NCI-H2107 (cell line): ENCODE measurements at places on chromosomes 2 and 18.

DNA sequence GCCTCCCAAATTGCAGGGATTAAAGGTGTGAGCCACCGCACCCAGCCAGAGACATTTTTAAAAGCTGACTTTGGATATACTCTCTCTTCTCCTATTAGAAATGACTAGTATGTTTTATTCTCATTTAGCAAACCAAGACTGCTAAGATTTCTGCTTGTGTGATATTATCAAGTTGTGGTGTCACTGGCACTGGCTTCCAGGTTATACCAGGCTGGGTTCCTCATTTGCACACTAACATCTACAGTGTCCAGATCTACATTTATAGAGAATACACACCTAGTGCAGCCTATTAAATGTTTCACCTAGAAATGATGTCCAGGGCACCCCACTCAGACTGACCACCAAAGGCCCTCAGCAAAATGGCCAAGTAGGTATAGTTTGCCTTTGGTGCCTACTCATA lies 265.3 kb upstream of the STON1 start:
- no peak for DNase-seq

DNA sequence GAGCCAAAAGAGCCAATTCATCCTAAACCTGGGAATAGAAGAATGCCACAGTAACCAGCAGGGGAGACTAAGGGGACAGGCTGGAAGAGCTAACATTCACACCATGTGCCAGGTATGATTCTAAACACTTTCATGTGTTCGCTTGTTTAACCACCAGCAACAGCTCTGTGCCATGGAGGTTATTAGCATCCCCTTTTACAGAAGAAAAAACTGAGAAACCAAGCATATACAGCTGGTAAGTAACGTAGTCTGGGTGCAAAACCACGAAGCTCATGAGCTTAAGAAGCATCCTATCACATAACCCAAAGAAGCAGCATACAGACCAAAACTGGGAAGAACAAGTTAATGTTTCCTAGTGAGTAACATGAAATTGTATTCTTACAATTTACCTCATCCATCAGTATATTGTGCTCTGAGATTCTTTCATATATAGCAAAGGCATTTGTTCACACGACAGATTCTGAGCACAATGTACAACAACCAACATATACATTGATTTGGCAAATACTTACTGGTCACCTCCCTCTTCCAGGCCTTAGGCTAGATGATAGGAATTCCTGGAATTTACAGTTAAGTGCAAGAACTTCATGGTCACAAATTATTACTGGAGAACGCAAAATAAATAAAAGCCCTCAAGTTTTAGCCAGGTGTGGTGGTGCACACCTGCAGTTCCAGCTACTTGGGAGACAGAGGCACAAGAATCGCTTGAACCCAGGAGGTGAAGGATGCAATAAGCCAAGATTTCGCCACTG lies 36.5 kb upstream of the HNRNPA3 start:
- DNase-seq, result no peak

DNA sequence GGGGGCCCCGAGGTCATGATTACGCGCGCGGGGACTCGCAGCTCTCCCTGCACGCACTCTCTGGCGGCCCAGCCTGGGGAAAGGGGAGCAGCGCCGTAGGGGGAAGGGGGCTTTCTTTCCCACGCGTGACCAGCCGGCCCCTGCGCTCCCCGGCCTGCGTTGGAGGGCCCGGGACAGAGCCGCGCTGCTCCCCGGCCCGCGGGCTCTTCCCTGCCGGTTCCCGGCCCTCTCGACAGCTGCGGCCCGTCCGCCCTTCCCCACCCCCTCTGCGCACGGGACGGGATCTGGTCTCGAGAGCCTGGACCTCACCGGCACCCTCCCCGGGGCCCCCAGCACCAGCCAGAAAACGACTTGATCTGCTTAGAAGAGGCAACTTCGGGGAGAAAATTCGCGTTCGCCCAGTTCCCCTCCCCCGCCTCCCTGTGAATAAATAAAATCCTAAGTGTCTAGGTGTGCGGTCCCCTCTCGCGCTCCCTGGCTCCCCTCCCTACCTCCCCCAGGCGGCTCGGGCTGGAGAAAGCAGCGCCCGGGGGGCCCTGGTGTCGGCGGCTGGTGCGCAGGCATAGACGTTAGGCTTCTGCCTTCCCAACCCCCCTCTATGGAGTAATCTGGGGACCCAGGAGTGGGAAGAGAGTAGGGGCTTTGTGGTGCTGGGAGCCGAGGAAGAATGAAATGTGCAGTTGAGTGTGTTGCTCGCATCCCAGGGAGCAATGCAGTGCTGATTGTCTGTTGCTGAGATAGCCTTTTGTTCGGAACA lies 803 bp upstream of the FIGN start:
- no peak for DNase-seq

GRCh38 chr18:63539904-63540510 lies 2.2 kb upstream of the SERPINB12 start:
- DNase-seq, result no peak

- DNase-seq, result peak; percentile 50
Measured at GRCh38 chr18:57208047-57208446, 61.2 kb downstream of the BOD1L2 start.

- no peak for DNase-seq
Measured at GRCh38 chr2:88950010-88950409, 258.5 kb downstream of the RPIA start.
